ENCODE measurements at places on chromosomes 6 and 20.

DNA sequence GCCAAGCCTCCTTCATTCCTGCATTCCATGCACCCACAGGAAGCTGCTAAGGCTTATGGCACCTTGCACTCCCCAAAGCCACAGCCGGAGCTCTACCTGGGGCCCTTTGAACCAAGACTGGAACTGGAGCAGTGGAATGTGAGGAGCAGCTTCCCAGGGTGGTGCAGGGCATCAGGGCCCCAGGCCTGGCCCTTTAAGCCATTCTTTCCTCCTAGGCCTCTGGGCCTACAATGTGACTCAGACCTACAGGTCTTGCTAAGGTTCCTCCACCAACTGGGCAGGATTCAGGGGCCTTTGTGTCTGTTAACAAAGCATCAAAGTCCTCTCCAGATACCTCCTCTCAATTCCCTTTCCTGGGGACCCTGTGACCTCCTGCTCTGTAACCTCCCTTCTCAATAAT, 36.2 kb downstream of the SF3B5 start:
- DNase-seq: no peak

- no peak for DNase-seq
These were observed 154.6 kb downstream of the RFPL4B start for GRCh38 chr6:112501705-112502104.

GRCh38 chr6:10862361-10862760, 19.5 kb downstream of the GCM2 start:
- no peak for DNase-seq

- DNase-seq: no peak
These were observed 77.1 kb downstream of the GPR63 start for GRCh38 chr6:96760153-96760687.

- no peak for DNase-seq
These were observed 43.2 kb downstream of the LY86 start for GRCh38 chr6:6631534-6632276.
